NCI-H187 (cell line): ENCODE measurements at places on chromosomes 7 and 10.

DNA sequence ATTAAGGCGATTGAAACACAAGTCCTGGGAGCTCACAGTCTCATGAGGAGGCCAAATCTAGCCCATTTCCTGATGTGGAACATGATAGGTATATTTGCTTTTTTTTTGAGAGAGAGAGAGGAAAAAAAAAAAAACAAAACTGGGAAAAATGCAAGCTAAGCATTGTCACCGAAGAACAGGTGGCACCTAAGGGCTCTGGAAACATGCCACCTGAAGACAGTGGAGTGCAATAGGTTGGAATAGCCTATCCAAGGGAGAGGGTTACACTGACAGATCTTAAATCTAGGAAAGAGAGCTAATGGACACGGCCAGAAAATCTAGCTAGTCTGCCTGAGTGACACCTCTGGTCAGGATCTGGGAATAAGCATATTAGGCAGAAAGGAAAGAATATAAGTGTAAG is 110.2 kb downstream of the SRI start:
- no peak for DNase-seq

GRCh38 chr7:86848226-86848625 is 204.5 kb downstream of the GRM3 start:
- no peak for DNase-seq

DNA sequence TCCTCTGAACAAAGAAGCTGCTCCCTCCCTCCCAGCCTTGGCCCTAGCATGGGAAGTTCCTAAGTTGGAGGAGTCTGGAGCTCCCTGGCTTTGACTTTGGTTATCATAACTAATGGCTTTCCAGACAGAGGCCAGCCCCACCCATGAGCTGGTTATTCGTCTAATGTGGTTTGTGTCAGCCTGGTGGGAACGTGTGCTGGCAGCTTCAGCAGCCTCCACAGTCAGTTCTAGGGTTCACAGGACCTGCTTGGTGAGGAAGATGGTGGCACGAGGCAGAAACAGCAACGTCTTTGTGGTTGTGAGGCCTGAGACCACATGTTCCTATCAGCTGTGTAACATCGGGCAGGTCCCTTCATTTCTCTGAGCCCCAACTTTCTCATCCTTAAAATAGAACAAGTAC is 103.1 kb downstream of the PAXIP1 start:
- DNase-seq, result no peak

DNA sequence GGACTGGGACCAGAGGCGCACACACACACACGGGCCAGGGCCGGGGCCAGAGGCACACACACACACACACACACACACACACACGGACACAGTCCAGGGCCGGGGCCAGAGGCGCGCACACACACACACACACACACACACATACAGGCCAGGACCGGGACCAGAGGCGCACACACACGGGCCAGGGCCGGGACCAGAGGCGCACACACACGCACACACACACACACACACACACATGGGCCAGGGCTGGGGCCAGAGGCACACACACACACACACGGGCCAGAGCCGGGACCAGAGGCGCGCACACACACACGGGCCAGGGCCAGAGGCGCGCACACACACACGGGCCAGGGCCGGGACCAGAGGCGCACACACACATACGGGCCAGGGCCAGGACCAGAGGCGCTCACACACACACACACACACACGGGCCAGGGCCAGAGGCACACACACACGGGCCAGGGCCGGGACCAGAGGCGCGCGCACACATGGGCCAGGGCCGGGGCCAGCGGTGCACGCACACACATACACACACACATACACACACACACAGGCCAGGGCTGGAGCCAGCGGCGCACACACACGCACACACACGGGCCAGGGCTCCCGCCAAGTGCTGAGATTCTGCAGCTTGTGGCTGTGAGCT is 268.8 kb downstream of the ELFN1 start:
- no peak for DNase-seq

GRCh38 chr10:95356190-95356955 is 65.6 kb upstream of the PDLIM1 start:
- no peak for DNase-seq
